CD8-positive, alpha-beta memory T cell (primary cell): ENCODE measurements at places on chromosomes 3 and 15.

- no peak for DNase-seq
Measured at GRCh38 chr3:134487406-134487805, 1.5 kb downstream of the CEP63 start.

DNA sequence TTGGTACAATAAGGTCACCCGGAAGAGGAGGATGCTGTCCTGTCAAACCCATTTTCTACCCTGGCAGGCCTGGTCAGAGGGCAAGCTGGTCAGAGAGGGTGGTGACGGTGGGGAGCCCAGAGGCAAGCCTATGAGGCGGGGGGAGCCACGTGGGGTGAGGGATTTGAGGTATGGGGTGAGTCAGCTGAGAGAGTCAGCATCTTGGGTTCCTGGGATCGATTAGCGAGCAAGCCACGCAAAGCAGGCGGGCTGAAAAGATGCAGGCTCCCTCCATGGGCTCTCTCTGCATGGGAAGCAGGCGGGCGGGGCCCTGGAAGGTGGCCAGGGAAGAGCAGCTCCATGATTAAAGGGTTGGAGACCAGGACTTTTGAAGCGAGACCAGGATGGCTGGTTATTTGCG lies 48.1 kb downstream of the MAGEF1 start:
- DNase-seq, result no peak

- no peak for DNase-seq
Measured at GRCh38 chr3:69409831-69410230, 23.9 kb upstream of the FRMD4B start.

DNA sequence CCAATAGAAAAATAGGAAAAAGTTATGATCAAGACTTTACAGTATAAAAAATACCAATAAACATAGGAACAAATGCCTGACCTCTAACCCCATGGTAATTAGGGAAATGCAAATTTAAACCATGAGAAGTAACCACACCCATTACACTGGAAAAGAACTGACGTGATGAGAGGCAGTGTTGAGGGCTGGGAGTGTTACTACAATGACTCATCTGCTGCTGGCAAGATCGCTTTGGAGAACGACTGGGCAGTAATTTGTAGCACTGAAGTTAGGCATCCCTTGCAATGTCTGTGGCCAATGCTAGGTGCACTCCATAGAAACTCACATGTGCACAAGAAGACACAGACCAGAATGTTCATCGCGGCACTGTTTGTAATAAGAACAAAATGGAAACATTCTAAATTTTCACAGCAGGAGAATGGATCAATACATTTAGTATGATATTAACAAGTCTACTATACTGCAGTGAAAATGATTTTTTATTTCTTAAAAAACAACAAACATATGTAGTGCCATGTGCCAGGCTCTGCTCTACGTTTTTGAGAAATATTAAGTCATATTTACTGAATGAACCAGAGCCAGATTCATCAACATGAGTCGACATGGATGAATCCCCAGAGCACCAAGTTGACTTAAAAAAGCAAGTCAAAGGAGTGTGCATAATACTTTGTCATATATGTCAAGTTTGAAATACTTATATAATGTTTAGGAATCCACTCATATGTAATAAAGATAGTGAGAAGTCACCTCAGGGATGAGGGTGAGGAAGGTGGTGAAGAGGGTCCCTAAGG lies 37.6 kb upstream of the EPHB3 start:
- DNase-seq, result no peak

- no peak for DNase-seq
Measured at GRCh38 chr3:157438194-157438730, 1.6 kb downstream of the PTX3 start.

DNA sequence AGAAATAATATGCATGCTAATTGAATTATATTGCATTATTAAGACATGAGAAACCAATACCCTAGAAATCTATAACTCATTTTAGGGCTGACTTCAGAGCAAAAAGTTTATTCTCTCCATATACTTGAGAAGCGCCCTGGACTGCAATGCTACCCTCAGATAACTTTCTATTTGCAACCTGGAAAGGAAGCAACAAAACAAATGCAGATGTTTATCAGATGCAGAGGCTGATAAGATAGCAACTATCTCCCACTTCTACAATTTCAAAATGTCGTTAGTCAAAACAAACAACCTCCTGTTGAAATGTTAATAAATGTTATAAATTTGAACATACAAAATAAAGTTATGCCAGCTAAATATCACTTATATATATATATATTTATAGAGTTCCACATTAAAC lies 34.8 kb downstream of the HES1 start:
- DNase-seq, result no peak

DNA sequence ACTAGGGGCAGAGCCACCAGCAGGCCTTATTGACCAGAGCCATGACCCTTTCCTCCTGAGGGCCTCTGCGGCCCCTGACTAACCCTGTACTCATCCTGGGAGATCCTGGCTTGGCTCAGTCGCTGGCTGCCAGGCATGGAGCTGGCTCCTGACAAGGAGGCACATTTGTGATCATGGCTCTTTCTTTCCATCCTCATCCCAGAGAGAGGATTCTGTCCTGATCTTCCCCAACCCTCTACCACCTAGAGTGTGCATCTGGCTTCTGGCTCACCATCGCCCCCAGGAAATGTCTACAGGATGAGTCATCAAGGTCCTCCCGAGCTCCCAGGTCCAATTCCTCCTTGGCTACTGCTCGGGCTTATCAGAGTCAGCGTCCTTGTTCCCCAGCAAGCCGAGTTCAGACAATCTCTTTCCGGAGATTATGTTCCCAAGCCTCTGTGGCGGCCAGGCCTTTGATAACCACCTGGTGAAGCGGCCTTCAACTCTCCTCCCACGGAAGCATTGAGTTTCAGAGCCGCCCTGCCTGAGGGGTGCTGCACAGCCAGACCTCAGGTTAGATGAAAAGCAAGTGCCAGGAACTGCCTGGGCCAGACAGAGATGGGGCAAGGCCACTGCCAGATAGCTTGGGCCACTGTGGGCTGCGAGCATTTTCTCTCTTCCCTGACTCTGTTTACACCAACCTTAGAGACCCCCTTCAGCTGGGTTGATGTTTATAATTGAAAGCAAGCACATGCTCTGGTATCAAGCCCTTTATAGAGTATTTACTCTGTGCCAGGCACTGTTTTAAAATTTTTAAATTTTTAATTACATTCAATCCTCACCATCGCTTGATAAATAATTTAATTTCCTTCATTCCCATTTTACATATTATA lies 44.3 kb upstream of the MRPS22 start:
- no peak for DNase-seq

GRCh38 chr3:20136231-20136630 lies 49.8 kb downstream of the SGO1 start:
- no peak for DNase-seq

DNA sequence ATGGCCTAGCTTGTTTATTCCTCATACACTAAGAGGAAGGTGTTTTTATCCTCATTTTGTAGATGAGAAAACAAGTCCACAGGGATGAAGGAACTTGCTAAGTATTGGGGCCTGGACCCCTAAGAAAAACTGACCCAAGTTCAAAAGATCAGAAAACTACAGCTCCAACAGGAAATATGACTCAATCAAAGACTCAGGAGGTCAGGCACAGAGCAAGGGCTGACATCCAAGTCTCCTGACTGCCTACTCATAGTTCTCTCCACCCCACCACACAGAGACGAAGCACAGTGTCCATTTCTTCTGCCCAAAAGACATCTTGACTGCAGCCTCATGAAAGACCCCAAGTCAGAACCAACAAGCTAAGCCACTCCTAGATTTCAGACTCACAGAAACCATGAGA lies 26.9 kb upstream of the TPM1 start:
- DNase-seq, result no peak

DNA sequence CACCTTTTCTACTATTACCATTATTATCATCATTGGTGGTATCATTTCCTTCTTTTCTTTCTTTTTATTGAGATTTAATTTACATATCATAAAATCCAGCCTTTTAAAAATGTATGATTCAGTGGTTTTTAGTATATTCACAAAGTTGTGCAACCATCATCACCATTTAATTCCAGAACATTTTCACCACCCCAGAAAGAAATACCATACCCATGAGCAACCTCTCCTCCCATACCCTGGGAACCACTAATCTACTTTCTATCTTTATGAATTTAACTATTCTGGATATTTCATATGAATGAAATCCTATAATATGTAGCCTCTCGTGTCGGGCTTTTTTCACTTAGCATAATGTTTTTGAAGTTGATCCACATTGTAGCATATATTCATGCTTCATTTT lies 29.1 kb downstream of the AAGAB start:
- no peak for DNase-seq
